ENCODE measurements at places on chromosomes 16 and 17.

DNA sequence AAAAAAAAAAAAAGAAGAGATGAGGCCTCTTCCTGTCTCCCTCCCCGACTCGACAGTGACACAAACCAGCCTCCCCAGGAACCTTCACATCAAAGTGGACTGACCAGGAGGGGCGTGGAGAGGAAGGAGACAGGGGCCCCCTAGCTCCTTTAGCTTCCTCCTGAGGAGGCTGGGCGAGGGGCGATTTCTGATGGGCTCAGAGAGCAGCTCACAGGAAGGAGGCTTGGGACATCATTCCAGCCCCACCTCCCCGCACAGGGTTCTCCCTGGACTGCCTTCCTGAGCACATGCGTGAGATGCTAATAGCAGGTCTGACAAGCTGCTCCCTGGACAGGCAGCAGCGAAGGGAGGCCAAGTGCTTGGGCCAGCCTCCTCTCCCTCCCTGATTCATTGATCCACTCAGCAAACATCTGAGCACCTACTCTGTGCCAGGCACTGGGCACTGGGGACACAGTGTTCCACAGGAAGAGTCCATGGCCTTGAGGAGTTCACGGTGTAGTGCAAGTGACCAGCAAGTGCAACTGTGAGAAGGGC is 14.4 kb upstream of the DOK4 start:
- DNase-seq, result no peak

GRCh38 chr16:83215406-83216001 is 588.7 kb downstream of the CDH13 start:
- no peak for DNase-seq

- no peak for DNase-seq
Measured at GRCh38 chr16:29014561-29015069, 29.8 kb downstream of the LAT start.

GRCh38 chr16:28532940-28533647 is 5.7 kb downstream of the NUPR1 start:
- no peak for DNase-seq

- DNase-seq, result no peak
Measured at GRCh38 chr17:11797803-11798202, 199.5 kb downstream of the ZNF18 start.

DNA sequence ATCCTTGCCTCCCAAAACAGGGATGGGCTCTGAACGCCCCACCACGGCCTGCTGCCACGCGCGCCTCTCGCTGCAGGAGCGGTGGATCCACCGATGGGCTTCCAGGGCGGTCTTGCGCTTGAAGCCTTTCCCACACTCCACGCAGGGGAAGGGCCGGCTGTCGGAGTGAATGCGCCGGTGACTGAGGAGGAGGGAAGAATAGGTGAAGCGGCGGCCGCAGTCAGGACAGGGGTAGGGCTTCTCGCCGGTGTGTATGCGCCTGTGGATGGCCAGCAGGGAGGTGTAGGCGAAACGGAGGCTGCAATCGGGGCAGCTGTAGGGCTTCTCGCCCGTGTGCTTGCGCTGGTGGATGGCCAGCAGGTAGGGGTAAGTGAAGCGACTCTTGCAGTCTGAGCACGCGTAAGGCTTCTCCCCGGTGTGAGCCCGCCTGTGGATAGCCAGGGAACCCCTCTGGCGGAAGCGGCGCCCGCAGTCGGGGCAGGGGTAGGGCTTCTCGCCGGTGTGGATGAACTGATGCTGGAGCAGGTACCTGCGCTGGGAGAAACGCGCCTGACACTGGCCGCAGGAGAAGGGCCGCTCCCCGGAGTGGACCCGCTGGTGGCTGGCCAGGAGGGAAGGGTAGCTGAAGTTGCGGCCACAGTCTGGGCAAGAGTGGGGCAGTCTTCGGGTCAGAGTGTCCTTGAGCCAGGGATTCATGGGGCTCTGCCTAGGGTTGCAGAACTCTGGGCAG is 2.7 kb downstream of the ZNF785 start:
- no peak for DNase-seq

DNA sequence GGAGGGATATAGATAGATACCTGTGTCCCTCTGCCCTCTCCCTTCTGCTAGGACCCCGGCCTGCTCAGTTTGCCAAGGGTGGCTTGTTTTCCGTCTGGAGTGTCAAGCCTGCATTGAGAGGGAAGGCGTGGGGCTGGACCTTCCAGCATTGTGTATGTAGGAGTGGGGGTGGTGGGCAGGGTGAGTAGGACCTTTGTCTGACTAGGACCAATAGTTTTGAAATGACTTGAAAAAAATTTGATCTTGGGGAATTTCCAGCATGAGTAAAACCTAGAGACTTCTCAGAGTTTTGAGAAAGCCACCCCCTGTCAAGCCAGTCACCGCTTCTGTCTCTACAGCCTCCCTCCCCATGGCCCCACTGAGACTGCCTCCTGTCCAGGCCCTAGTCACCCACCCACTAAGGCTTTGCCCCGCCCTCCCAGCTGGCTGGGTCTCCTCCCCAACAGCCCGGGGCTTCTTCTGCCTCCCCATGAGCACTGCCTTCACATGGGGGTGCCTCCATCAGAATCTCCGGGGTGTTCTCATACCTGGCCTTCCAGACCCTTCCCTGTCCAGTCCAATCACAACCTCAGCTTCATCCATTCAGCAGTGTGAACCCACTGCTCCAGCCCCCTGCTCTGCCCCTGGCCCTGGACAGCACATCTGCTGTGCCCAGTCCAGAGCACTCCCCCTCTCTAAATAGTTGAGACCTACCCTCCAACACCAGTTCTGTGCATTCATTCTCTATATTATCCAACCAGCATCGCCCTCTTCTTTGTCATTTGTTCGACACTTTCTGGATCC is 207.0 kb downstream of the MSI2 start:
- DNase-seq, result no peak

GRCh38 chr17:60846175-60846574 is 168.5 kb downstream of the BCAS3 start:
- no peak for DNase-seq

GRCh38 chr16:30663820-30664219 is 5.6 kb downstream of the FBRS start:
- no peak for DNase-seq

GRCh38 chr16:2825049-2825742 is 4.9 kb upstream of the ZG16B start:
- DNase-seq, result no peak

All from left kidney (tissue), 8 donors.